Colonic mucosa (tissue), 4 donors: ENCODE measurements at places on chromosomes 12 and 14. TPM values are rescaled to one million over a fixed set of nuclear protein-coding genes. Genes with fewer than 3 reads are reported as not detected.

Gene SYCP3
- total RNA-seq: not detected

Gene WSCD2
- total RNA-seq: 0.74 TPM

Gene RFX4
- total RNA-seq: not detected

Gene GPRC5D
- not detected for total RNA-seq

Gene VASH1
- total RNA-seq: 3.6 TPM

Gene NEUROD4
- total RNA-seq: not detected

Gene CELA1
- not detected for total RNA-seq

Gene LALBA
- not detected for total RNA-seq

Gene KRT80
- 4.9 TPM for total RNA-seq

DNA sequence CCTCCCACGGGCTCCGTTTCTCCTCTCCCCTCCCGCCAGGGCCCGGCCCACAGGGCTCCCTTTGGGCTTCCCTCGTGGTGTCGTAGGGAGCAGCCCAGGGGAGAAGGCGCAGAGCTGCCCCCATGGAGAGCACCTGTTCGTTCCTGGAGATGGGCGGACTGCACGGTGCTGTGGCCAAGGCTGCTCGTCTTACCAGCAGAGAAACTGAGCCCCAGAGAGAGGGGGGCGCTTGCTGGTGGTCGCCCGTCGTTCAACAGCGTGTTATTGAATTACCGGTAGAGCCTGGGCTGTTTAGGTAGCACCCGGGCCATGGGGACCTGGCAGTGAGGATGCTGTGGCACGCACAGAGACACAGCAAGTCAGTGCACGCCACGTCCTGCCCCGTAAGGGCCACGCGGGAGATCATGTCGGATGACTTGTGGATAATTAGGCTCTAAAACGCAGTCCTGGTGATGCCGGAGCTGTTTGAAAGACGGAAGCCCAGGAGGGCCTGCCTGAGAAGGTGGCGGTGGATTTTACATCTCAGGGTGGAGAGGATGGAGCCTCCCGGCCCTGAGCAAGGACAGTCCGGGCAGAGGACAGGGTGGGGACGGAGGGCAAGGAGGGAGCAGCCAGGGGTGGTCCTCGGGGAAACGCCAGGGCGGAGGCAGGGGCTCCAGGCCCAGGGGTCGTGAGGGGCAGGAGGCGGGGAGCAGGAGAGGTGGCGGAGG lies 134.4 kb downstream of the ADGRD1 start:
- no peak for DNase-seq

DNA sequence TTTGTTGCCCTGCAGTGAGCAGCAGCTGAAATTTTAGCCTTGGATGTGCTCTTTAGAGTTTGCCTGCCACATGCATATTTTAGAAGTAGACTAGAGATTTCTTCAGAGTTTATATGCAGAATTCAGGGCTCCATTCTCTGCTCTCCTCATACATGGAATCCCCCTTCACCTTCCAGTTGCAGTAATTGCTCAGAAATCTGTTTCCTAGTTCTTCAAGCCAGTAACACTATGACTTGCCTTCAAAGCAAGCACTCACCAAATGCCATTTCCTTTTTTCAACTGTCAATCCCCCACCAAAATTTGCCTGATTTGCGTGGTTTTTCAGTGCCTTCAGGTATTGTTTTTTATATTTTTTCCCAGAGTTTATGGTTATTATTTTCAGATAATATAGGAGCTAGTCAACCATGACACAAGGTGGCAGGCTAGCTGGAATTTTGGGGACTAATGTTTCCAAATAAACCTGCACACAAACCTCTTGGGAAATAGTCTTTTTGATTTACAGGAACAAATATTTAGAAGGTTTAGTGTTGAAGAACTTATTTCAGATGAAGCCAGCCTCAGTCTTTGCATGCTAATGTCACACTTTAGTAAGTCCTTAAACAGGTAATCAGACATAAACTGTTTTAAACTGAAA lies 79.2 kb downstream of the ASCL1 start:
- DNase-seq: no peak

DNA sequence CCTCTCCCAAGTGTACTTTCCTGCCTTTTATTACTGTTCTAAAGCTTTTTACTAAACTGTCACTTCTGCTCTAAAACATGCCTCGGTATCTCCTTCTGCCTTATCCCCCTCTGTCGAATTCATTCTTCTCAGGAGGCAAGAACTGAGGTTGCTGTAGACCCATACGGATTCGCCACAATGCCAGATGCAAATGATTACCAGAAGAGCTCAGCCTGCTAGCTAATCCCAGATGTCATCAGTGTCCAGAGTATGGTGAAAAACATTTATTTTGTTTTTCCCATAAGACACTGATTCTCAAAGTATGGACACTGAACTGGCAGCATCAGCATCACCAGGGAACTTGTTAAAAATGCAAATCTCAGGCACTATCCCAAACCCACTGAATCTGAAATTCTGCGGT lies 359.3 kb downstream of the TMTC2 start:
- no peak for DNase-seq

- DNase-seq: no peak
These were observed 84.3 kb upstream of the OTX2 start for GRCh38 chr14:56894591-56894991.

DNA sequence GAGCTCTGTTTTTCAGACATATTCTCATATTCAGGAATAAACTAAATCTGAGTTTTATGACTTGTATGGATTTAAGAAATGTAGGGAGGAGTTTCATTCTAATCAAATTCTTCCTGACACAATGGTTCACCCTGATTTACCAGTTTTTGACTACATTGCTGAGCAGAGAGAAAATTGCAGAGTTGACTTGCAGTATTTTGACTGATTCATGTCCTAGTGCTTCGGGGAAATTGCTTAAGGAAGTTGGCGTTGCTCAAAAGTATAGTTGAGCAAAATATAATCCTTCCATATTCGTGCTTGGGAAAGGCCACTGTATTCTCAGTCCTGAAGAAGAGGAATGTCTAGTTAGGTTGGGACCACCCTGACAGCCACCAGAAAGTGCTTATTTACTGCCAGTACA lies 1.3 kb upstream of the TWF1 start:
- DNase-seq: no peak

DNA sequence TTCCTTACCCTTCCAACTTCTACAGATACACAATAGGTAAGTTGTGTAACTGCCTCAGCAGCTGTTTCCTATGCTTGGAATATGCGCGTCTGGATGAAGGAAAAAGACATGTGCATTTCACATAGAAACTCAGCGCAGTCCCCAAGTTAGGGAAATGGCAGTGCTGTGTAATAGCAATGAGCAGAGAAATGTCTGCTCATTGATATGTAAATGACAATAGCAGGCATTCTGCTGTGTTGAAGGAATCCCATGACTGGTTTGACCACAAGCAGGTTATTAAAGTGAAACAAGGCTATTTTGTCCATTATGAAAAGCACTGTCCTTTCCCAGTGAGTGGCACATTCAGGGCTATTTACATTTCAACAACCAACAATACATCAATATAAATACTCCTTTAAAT lies 106.6 kb downstream of the BTG1 start:
- no peak for DNase-seq

- DNase-seq: peak; percentile 40
These were observed 69.1 kb downstream of the C12orf75 start for GRCh38 chr12:105399428-105400081.

DNA sequence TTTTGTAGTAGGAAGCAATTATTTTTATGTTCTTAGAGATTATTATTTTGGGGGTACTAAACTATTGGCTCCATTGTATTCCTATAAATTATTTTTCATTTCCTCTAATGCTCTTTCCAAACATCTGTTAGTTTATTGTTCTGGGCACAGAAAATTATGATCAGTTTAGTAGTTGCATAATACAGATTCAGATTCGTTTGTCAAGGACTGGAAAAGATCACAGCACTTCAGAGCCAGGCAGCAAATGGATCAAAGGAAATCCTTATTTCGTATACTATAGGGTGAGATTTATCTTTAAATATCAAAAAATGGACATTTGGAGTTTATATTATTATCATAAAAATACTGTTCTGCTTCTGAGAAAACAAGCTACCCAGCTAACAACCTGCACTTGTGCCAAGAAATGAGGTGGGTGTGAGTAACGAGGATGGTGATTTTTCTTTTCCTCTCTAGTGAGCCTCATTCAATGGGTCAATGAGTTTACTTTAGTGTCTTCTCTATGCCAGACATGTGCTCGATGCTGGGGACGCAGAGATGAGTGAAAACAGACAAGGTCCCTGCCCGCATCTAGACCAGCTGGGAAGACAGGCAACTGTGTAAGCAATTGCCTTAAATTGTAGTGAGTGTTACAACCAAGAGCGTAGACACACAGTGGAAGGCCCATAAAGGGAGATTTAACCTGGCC lies 208.6 kb upstream of the PLXNC1 start:
- no peak for DNase-seq

DNA sequence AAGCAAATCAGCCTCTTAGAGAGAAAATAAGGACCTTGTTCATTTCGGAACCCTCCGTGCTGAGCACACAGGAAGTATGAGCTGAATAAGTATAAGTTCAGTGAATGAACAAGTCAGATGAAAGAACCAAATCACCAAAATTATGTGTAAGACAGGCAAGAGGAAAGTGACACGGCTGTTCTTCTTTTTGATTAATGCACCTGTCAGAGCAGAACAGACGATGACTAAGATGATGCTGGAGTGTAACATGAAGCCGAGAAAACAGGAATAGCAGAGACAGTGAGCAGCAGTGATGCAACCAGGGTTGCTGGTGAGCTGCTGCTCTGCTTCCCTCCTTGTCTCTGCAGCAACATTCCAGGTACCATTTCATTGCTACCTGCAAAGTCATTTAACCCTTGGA lies 861.1 kb downstream of the GALC start:
- DNase-seq: no peak

DNA sequence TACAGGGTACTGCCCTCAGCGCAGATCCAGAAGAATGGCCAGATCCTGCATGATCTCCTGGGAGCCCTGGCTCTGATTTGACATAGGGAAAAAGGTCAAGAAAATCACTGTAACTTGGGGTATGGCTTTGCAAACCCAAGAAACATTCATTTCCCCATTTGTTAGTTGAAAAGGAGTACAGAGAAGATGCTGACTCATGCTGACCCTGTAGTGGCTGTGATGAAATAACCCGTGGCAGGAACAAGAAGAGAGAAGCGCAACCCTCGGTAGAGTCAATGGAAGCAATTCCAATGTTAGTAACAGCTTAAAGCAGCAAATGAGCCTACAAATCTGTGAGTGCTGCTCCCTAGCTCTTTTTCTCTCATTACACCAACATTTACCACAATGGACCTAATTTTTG lies 281.6 kb upstream of the NPAS3 start:
- peak; percentile 21 for DNase-seq

DNA sequence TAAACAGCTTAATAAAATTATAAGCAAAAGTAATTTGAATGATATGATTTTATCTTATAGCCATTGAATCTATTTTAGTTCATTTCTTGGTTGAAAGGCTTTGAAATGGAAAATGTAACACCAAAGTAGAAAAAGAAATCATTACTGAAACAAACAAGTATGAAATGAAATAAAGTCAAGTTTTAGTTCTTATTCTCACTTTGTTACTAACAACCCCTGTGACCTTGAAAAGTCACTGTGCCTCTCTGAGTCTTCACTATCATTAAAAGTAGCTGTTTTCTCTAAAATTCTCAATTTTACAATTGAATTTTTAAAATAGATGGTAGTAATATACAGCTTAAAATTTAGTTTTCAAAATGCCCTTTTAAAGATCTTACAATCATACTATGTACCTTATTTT lies 32.4 kb upstream of the SLC17A8 start:
- no peak for DNase-seq

GRCh38 chr12:47707355-47707754 lies 1.5 kb upstream of the RPAP3 start:
- no peak for DNase-seq

- DNase-seq: no peak
These were observed 688.6 kb downstream of the NOVA1 start for GRCh38 chr14:25909045-25909747.

DNA sequence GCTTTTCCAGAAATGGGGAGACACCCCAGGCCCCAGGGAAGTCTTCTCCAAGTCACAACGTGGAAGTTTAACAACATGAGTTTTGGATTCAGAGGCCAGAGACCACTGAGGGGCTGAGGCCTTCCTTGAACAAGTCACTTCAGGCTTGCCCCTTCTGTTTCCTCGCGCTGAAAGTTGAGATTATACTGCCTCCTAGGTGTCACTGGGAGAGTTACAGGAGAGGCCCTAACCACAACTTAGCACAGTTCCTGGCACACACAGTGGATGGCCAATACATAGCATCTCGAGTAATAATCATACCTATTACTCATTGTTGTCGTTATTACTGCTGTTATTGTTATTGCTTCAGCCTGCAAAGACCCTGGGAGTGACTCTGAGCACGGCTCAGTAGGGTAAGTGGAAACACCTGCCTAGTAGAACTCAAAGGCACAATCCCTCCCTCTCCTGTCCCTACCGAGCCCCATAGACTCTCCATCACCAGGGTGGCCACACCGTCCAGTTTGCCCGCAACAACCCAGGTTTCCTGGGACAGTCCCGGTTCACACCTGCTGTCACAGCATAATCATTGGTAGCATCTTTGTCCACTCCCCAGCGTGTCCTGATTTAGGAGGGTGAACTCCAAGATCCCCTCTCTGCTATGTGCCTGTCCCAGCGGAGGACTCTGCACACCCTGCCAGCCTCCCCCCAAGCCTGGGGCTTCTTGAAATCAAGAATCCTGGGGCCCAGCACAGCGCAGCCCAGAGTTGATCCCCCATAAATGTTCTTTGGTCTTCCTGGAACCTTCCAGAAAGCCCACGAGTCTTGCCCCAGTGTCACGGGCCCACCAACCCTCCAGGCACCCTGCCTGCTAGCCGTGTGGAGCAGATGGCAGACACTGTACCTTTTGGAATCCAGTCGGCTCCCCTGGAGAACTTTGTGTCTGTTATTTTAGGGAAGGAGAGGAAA lies 85.0 kb downstream of the SYNE3 start:
- peak; percentile 27 for DNase-seq

GRCh38 chr14:34951286-34951685 lies 31.5 kb upstream of the SRP54 start:
- no peak for DNase-seq

DNA sequence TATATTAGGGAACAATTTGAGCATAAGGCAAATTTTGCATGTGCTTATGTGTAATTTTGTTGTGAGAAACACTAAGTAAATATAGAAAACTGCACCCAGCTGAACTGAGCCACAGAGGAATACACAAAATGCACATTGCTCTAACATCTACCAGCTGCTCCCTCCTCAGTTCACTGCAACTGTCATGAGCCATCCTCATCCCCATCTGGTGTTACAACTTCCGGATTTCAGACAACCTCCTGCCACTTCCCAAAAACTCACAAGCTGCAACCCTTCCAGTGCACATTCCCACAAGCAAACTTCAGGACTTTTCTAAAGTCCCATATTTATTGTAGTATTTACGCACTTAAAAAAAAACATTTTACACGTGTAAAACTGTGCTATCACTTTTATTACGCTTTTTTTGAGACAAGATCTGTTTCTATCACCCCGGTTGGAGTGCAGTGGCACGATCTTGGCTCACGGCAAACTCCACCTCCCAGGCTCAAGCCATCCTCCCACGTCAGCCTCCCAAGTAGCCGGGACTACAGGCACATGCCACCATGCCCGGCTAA lies 169.1 kb upstream of the TBX3 start:
- DNase-seq: no peak

DNA sequence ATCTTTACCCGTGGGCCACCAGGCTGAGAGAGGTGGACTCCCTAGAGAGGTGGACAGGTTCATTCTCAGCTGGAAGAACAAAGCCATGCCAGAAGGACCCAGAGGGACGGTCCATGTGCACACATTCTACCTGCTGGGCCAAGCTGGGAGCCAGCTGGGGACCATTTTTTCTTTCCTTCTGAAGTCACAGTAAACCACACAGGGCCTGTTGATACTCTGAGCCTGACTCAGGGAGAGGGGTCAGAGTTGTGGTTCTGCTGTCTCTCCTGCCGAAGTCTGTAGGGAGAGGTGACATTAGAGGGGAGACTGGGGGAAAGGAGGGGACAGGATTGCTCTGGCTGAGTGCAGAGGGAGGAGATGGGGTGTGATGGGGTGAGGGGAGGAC lies 148.6 kb downstream of the TSPAN9 start:
- DNase-seq: no peak
